Endothelial cell (in vitro differentiated cells): ENCODE measurements at places on chromosomes 1 and 21.

DNA sequence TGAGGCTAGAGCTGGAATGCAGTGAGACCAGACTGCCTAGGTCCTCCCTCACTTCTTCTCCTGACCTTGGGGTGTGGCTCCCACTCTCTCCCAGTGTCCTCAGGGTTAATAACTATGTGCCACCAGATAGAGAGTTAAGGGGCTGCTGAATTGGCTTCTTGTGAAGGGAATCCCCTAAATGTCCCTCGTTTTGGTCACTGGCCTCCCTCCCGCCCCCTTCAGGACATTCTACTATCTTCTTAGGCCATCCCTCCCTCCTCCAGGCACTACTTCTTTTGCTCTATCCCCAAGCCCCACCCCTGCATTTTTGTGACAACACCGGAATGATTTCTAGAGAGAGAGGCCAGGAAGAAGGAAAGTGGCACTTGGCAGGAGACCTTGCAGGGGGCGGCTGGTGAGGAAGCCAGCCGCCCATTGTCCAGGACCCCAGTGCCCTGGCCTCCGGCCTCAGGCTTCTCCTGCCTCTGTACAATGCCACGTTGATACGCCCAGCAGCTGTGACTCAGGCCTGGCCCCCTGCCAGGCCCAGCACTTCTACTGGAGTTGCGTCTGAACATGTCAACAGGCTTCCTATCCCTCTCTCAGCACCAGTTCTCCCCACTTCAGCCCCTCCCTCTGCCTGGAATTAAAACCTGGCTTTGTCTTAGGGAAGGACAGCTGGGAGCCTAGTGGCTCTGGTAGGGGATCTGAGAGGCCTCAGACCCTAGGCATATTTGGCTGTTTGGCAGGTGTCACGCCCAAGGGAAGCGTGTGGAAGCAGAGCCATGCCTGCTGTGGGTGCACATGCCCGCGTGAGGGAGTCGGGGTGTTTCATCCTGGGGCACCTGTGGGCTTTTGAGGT, 9.1 kb downstream of the LMNA start:
- peak; percentile 42 for DNase-seq

DNA sequence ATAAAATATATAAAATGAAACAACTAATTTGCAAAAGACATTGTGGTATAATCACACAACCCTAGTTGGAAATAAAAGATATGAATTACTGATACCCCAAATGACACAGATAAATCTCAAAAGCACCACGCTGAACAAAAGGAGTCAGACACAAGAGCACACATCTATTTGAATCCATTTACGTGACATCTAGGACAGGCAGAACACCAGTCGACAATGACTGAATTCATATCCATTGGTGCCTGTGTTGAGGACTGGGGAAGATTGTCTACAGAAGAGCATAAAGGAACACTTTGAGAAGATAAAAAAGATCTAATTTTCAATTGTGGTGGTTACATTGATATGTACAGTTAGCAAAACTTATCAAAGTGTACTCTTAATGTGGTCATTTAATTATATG, 874.1 kb downstream of the LTN1 start:
- no peak for DNase-seq

- no peak for DNase-seq
Observed at GRCh38 chr1:20699558-20699957, 18.2 kb downstream of the KIF17 start.

GRCh38 chr1:15254559-15254958, 7.5 kb downstream of the FHAD1 start:
- DNase-seq: no peak

DNA sequence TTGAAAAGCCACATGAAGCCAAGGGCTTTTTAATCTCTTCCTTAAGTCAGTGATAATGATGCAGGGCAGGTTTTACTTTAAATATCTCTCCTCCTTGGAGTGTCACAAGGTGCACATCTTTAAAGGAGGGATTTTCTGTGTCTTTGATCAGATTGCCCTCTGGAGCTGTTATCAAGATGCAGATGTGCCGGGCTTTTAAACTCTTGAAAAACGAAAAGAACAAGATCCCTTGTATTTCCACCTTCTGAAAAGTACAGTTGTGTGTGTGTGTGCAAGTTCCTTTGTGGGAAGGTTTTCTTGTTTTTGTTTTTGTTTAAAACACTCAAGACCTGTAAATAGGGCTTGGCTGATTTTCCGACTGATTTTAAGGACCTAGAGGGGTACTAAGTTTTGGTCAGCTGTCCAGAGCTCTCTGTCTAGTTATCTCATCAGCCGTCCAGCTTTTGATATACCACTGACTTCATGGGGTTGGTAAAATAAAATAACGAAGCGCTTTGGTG, 1.6 kb downstream of the MARK1 start:
- DNase-seq: no peak

- DNase-seq: no peak
Observed at GRCh38 chr21:31526040-31526439, 133.5 kb upstream of the SOD1 start.

DNA sequence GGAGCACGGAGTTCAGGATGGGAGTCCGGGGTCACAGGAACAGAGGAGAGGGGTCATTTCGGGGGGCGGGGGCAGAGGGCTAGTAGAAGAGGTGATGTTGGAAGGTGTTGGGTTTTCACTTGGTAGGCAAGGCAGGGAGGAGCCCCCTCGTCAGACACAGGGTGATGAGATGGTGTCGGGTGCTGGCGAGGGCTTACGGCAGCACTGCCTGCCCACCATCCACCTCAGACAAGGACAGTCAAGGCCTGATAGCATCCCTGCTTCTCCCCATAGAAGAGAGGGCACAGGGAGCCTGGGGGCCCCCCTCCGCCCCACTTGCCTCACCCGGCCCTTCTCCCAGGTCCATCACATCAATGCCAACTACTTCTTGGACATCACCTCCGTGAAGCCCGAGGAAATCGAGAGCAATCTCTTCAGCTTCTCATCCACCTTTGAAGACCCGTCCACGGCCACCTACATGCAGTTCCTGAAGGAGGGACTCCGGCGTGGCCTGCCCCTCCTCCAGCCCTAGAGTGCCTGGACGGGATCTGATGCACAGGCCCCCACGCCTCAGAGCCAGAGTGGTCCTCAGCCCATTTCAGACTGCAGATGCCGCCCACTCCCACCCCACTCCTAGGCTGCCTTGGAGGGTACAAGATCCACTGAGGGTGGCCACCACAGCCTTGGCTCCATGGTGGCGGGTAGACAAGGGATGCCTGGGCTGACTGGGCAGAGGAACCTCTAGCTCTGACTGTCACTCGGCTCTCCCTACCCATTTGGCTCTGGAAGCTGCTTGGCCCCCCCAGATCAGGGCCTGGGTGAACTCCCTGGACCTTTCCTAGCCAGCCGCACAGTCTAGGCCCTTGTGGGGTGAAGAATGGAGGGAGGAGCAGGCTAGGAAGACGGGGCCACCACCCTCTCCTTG, 4.3 kb upstream of the MTFR1L start:
- DNase-seq: no peak

DNA sequence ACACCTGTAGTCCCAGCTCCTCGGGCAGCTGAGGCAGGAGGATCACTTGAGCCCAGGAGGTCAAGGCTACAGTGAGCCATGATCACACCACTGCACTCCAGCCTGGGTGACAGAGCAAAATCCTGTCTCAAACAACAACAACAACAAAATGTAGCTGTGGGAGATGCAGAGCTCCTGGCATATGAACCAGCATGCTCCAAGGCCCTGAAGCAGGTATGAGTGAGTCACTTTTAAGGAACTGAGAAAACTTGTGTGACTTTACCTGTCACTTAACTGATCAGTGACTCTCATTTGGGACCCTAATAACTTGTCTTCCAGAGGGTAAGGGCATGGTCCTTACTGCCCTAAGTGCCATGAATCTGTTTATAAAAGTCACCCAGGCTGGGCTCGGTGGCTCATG, 19.4 kb upstream of the TMEM222 start:
- no peak for DNase-seq

- peak; percentile 53 for DNase-seq
Observed at GRCh38 chr1:66271216-66271903, 262.6 kb upstream of the SGIP1 start.
